ENCODE measurements at places on chromosomes 12 and 14. TPM values are rescaled to one million over a fixed set of nuclear protein-coding genes. Genes with fewer than 3 reads are reported as not detected.

- no peak for DNase-seq
Measured at GRCh38 chr14:100240668-100241032, 1.7 kb downstream of the YY1 start.

- no peak for DNase-seq
Measured at GRCh38 chr12:11891346-11891745, 179.4 kb upstream of the BCL2L14 start.

DNA sequence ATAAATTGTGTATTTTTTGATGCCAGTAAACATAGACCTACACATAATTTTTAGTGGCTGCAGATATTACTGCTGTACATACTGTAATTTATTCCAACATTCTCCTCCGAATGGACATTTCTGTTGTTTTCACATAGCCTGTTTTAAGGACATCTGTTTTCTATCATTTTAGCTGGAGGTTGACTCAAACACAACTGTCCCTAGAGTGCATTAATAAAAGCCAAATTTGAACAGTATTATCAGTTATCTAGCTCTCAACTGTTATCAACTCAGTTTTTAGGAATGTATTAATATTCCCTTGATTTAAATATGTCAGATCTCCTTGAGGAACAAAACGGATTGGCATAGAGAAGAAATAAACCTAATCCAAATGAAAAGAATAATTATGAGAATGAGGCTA, 17.2 kb upstream of the PIWIL1 start:
- DNase-seq: no peak

SLC39A2 gene
- polyA plus RNA-seq: 0.07 TPM

- no peak for DNase-seq
Measured at GRCh38 chr14:87785897-87786296, 207.1 kb downstream of the GALC start.

GRCh38 chr12:2301531-2302461, 249.0 kb downstream of the CACNA1C start:
- DNase-seq: no peak
